Central memory CD4-positive, alpha-beta T cell (primary cell): ENCODE measurements at places on chromosomes 2 and 18.

DNA sequence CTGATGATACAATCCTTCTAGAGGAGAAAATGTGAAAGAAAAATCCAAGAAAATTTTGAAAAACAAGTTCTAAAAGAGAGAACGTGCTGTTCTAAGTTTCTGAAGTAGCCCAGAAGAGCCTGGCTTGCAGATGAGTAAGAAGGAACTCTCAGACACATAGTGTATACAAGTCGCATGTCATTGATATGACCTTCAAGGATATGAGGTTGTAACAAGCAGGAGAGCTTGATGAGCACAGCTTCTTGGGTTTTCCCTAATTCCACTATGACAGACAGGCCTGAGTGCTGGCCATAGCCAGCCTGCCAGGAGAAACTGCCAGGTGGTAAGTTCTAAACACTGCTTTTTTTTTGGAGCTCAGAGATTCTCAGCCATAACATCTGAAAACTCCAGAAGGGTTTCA is 235.7 kb upstream of the SIX2 start:
- DNase-seq = no peak

DNA sequence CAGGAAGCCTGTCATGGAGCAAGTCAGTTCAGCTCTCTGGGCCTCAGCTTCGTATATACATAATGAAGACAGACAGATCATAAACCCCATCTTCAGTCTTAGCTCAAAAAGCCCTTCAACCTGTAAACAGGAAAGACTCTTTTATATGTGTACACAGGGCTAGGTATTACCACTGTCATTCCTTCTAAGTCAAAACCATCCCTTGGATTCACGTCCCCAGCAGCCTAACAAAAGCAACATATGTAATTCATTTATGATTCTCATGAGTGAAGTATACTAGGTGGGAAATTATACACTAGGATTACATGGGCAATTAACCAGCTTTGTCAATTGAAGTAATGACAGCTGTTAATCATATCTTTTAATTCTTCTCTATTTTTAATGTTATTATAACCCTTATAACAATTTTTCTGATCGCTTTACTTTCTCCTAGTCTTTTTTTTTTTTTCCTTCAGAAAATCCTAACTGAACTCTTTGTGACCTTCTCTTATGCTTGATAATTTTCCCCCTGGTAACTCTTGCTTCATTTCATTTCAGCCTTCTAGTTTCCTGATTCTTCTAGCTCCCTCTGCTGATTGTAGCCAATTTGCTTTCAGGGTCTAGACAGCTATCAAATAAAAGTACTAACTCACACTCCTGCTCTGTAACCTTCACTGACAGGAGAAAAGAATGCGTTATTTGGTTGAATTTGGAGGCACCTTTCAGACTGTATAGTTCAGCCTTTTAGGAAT is 99.7 kb downstream of the RBM43 start:
- DNase-seq = no peak

GRCh38 chr2:44719562-44719961 is 221.9 kb upstream of the SIX3 start:
- no peak for DNase-seq

DNA sequence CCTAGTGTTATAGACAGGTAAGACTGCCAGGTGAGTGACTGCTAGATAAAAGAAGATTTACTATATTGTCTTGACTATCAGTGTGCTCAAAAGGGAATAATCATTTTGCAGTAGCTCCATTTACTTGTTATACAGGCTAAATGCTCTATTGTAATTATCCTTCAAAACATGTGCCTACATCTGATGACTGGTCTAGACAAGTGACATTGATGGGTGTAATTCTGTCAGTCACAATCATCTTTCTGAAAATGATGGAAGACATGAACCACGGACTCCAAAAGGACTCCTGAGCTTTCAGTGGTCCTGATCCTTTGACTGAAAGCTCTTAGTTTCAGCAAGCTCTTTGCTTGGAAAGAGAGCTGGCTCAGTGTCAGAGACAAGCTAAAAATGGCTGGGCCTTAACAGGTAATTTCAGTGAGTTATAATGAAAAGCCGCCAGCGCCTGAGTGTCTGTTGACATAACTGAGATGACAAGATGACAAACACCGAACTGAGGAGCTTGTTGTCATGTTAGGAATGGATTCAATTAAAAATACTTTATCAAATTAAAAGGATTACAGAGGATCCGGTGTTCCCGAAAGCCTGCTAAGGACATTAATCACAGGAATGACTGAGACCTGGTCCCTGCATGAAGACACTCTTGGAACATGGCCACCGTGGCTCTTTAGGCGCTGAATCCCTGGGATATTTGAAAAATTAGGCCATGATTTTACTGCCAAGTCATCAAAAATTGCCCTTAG is 141.7 kb downstream of the CMPK2 start:
- DNase-seq = no peak

DNA sequence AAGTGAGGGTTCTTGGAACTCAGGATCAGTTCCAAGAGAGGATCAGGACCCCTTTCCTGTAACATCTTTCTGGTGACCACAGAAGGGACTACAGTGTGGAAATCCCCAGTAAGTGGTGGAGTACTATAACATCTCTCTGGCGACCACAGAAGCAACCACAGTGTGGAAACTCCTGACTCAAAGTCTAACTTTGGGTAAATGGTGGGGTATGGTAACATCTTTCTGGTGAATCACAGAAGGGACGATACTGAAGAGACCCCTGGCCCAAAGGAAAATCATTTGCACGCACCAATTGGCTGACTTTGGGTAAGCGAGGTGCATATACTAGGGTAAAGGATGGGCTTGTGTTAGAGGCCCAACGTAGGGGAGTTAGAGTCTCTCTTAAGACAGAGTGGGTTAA is 56.3 kb upstream of the GULP1 start:
- DNase-seq = no peak

GRCh38 chr2:99980176-99980575 is 162.2 kb downstream of the AFF3 start:
- DNase-seq = no peak

GRCh38 chr18:21281603-21282002 is 39.6 kb downstream of the GREB1L start:
- DNase-seq = no peak

- no peak for DNase-seq
These were observed 275.3 kb upstream of the UBE2E3 start for GRCh38 chr2:180705122-180705521.

GRCh38 chr2:27407798-27408491 is 1.4 kb downstream of the PPM1G start:
- no peak for DNase-seq

DNA sequence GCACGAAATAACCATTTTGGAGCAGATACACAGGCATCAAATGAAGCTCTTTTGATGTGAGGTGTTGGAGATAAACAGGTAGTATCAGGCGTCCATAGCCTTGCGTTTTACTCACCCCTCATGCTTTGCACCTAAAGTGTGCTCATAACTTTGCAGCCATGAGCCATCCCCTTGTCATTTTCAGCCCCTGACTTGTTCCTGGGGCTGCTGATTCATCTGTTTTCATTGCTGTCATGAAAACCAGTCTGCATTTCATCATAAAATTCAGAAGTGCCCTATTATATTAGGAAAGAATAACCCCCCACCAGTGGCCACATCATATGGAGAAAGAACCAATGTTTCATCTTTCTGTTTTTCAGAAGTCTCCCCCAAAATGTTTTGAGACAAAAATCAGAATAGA is 329.7 kb upstream of the NRP2 start:
- no peak for DNase-seq

DNA sequence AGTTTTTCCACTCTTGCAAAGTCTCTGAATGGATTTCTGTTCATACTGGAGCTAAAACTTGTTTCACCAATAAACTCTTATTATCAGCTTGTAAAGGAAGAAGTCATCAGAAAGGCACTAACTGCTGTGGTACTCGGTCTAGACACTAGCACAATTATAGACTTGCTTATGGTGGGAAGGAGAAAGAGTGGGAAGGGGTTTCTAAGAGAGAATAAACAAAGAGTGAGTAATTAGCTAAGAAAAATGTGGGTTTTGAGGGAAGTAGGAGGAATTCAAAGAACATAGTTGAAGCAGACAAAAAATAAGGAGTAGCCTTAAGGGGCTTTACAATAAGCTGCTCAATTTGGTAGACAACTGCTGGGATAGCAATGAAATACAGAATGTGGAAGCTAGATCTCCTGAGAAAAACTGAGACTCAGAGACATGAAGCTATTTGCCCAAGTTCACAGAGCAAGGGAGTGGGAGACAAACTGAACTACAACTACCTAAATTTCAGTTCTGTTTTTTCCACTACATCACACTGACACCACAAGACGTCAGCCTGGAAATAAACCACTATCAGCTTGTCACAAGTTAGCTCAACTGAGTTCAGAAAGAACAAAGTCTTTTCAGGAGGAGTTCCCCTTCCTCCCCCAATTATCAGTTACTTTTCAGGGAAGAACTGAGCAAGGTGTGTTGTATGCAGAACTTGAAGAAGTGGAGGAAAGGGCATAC is 59.7 kb downstream of the MAP4K3 start:
- DNase-seq = no peak

DNA sequence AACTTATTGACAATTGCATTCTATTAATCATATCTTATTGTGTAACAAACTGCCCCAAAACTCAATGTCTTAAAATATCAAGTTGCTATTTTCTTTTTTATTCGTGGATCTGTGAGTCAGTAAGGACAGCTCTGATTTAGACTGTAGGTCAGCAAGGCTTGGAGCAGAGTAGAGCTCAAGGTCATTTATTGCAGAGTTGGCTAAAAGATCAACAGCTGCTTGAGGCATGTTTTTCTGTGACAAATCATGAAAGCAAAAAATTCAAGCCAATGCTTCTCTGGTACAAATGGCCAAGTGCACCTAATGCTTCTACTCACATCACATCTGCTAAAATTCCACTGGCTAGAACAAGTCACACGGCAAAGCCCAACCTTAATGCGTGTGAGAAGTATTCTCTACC is 497.7 kb upstream of the LRATD1 start:
- no peak for DNase-seq

GRCh38 chr18:48545757-48546321 is 7.0 kb downstream of the CTIF start:
- no peak for DNase-seq

DNA sequence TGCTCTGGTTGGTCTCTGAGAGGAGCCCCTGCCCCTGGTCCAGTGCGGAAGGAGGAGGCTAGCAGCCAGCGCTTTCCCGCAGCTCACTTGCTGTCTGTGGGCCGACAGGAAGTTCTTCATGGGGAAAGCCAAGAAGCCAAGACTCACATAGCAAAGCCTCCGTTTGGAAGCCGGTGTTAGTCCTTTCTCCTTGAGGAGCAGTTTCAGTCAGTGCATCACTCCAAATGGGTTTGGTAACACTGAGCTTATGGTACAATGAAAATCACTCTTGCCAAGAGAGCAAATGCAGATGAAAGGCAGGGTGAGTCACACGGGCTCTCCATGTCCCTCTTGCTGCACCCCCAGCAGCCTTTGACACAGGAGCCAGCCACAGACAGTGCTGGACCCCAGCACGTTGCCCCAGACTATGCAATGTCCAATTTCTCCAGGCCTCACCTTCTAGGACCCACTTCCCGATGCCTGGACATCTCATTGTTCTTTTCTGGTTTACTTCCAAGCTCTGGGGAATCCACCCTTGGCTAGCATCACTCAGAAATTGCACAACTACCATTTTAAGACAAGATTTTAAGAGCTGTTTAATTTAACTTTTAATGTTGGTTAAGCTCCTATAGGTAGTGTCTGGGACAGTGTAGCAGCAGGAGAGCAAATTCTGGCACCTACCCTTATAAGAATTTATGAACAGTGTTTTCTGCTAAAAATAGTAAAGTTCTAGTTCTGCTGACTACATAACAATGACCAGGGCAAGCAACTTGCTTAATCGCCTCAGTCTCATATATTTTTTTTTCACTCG is 174.9 kb downstream of the ASB1 start:
- DNase-seq = no peak

DNA sequence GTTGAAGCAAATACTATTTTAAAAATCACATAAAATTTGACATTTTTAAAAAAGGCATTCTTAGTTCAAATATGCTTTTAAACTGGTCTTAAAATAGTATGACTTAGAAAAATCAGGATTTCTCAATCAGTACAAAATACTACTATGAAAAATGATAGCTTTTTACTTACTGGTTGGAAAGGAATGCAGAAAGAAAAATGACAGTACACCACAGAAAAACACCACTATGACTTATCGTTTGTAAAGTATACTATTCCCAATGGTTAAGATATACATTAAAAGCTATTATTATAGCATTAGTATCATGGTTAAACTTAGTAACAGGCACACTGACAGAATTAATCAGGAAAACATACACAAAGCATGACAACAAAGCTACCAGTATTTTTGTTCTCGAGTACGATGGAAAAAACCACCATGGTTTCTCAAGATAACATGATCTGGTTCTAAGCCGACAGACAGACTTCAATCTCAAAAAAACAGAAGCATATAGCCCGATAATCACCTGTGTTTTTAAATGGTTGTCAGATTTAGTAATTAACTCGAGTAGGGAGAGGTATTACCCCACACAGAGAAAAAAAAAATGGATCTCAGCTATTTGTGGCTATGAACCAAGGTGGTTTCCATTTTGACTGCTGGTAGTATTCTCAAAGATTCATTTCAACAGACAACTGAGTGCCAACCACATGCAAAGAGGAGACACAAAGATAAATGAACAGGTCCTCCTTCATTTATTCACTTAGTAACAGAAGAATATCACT is 39.1 kb downstream of the CUL3 start:
- DNase-seq = no peak

DNA sequence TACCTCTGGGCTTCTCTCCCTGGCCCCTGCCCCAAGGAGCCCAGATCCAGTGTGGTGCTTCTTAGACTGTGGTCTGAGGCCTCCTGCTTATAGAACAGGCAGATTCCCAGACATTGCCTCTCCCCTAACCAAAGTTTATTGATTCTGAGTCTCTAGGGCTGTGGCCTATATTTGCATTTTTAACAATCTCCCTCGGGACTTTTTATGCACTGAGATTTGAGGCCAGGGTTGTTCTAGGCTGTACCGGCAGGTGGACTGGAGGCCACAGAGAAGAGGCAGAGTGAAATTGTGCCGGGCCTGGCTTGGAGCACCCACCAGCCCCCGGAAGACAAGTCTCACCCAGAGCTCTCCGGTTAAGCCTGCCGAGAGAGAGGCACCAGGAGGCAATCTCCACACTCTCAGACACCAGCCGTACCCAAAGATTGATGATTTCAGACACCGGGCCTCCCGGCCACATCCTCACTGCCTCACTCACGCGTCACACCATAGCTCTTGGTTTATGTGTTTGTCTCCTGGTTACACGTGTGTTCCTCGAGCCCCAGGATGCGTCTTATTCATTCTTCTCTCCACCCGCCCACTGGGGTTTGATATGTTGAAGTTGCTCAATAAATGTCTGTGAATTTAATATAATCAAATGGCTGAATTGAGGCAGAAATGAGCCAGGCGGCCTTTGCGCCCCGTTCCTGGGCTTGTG is 203.7 kb downstream of the KLHL29 start:
- DNase-seq = no peak

GRCh38 chr2:217626926-217627325 is 375.9 kb downstream of the TNS1 start:
- no peak for DNase-seq

DNA sequence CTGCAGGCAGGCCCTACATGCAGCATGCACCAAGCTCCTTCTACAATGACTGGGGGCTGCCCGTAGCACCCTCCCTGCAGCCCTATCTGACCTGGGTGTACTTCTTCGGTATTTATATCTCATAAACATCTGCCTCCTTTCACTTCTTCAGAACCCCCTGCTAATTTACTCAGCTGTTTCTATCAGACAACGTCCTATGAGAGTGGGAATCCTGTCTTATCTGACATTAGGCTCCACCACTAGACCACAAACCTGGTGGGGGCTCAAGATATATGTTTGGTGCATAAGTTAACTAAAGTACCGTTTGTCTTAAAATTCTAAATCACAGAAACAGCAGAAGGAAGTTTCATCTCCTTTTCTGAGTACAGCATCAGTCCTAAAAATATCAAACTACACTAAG is 10.6 kb downstream of the HSBP1L1 start:
- no peak for DNase-seq
